Mammary epithelial cell (primary cell): ENCODE measurements at places on chromosomes 16 and 17. TPM values are rescaled to one million over a fixed set of nuclear protein-coding genes. Genes with fewer than 3 reads are reported as not detected.

DNA sequence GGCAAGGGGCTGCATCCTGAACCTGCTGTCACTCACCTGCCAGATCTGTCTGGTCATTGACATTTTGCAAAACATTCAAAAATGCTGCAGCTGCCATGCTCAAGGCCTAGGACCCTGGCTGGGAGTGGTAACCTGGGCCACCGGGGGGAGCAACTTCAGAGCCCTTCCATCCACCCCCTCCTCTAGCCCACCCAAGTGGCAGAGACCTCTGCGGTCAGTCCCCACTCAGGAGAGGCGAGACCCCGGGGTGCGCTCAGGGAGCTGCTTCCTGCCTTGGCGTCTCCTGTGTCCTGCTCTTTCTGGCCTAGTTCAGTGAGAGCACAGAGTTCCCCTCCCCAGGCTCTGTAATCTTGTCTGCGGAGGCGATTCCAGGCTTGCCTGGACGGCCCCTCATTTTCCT is 108.8 kb downstream of the CCDC182 start:
- no peak for DNase-seq

TMEM235 gene
- not detected for total RNA-seq

DNA sequence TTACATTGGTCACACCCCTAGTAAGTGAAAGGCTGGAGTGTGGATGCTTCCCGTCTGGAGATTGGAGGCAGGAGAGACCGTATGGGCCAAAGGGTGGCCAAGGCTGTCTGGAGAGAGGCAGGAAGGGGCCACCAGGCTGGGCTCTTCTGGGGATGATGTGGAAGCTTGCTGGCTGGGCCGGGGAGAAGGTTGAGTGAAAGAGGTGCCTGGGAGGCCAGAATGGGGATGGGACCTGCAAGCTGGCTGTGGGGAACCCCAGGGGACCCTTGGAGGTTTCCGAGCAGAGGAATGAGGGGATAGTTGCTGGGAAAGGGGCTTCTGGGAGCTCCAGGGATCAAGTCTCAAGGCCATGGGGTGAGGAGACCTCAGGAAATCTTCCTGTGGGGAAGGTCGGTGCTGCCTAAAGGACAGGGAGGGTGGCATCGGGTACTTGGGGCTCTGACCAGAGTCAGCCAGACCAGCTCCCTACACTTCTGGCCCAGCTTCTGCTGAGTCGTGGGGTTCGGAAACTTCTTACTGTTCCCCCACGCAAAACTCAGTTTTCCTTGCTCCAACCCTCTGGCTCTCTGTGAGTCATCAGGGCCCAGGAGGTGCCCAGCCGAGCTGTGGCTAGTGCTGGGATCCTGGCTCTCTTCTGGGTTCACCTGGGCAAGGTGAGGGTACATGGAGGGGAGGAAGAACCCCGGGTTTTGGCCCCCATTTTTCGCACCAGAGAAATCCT is 3.1 kb downstream of the MRC2 start:
- peak; percentile 29 for DNase-seq

DNA sequence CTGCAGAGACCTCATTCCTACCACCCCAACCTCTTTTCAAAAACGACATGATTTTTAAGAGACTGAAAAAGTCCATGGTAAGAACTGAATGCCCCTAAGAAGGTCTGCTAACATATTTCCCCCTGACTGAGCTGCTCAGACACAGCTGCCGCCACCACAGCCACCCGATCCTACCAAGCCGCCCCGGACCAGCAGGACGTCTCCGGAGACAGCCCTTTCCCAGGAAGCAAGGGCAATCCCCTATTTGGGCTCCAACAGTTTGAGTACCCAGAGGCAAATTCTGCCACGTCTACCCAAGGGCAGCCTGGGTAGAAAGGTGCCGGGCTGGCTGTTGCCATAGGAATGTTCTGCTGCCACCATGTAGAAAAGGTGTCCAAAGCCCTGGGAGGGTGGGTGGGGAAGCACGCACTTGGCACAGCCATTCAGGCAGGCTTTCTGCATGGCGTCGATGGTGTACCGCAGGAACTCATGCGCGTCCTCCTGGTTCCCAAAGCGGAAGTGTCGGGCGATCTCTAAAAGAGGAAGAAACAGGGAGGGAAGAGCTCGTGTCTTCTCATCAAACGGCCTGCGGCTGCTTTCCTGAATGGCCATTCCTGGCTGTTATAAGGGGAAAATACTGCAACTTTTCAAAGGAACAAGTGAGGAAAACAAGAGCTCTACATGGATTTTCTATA is 13.6 kb downstream of the USP36 start:
- DNase-seq, result no peak

GRCh38 chr16:88358023-88358420 is 24.7 kb upstream of the ZNF469 start:
- no peak for DNase-seq

GRCh38 chr16:85029408-85029784 is 1.8 kb downstream of the KIAA0513 start:
- DNase-seq, result peak; percentile 87

STH gene
- total RNA-seq, result not detected

DNA sequence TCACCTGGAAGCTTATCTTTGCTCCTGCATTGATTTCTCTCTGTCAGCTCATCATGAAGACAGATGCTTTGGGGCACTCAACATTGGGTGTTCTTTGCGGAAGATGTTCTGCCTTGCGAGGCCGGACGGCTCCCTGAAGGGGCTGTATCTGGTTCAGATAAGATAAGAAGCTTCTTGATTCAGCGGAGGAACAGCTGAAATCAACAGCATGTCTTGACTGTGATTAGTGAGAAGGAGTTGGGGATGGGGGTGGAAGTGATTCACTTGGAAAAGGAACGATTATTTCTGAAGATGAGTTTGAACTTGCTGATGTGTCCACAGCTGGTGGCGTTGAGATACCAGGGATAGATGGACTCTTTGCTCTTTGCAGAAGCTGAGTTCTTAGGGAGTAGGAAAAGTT is 126.9 kb upstream of the WSCD1 start:
- DNase-seq, result no peak

DNA sequence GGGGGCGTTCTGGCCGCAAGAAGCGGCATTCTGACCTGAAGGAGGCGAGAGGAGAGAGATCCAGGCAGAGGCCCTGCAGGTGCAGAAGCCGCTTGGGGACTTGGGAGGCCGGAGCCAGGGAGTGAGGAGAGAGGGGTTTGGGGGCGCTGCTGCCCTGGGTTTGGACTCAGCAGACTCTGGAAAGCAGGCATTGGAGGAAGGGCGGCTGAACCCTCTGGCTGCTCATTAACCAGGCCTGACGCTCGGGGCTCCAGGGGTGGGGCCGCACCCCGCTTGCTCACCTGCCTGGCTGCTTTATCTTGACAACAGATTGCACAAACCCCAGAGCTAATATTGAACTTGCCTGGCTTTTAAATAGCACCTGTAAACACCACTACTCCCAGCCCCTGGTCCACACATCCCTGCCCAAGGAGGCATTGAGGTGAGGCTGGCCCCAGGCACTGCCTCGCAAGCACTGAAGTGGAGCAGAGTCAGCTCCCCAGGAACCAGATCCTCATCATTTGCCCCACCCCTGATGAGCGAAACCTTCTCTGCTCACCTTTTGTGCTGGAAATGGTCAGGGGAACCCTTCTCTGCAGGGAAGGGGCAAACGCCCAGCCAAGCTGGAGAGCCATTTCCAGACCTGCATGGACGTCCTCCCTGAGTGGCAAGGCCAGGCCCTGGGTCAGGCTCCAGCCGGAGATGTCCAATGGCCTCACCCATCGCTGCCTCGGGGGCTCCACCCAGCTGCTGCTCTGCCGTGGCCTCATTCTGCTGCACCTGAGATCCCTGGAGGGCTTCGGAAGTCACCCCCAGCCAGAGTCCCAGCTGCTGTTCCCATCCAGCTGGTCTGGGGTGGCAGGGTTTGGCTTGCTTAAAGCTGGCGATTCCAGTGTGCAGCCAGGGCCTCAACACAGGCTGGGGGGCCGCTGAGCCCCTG is 190.2 kb upstream of the GSE1 start:
- no peak for DNase-seq

DNA sequence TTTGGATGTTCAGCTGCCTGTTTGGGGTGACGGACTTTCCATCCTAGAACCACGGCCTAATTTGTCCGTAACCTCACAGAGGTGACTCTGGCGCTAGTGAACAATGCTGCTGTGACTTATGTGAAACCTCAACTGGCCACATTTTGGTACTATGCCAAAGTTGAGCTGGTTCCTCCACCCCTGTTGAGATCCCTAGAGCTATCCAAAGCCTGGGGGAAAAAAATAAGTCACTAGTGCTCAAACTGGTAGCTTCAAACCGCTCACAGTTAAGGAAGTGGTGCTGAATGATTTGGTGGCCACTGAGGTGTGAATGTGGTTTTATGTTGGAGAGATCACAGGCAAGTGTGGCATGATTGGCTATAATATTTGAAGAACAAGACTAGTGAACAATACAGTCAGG is 11.3 kb upstream of the TUBG2 start:
- DNase-seq, result no peak

DNA sequence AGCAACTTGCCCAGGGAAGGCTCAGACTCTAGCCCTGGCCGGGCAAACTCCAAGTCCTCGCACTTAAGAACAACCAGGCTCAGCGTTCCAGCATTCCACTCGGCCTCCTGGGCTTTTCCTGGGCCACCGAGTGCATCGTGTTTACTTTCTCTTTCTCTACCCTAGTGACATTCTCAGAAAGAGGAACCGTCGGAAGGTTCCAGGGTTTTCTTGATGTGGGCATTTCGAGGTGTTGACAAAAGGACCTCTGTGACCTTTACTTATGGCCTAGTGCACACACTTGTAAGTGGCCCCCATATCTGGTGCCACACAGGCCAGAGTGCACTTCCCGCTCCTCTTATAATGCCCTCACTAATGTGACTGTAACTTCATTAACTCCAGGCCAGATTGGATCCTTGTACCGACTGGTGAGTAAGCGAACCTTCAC is 3.1 kb upstream of the BANP start:
- DNase-seq, result no peak

- no peak for DNase-seq
Measured at GRCh38 chr16:79164388-79164995, 436.0 kb downstream of the MAF start.

DNA sequence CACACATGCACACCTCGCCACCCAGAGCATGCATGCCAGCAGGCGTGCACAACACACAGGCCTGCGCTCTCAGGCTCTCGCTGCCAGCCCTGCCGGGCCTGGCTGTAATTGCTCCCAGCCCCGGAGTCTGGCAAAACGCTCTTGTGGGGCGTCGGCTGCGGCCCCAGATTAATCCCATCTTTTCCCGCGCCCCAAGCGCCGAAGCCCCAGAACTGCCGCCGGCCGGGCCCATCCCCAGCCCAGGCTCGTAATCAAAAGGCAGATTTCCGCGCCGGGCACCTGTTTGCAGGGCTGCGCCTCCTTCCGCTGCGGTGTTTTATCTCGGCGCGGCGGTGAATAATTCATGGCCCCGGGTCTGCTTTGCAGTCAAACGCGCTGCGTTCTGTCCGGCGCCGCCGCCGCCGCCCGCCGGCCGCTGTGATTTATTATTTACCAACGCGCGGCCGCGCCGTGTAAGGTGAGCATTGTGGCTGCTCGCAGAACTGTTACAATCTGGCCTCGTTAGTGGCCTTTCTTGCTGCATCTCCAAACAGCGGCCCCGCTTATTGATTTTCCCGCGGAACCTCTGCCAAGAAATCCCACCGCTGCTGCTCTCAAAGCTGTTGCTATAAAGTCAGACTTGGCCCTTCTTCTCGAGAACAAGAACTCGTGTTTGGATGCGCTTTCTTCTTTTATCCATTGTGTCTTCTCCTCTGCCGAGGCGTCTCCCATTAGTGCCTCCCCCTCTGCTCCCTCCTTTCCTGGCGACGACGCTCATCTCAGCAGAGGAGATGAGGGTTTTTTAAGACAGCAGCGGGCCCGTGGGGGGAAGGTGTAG is 126.1 kb downstream of the IRX5 start:
- no peak for DNase-seq

- DNase-seq, result peak; percentile 84
Measured at GRCh38 chr16:29784157-29784556, 6.1 kb downstream of the ZG16 start.

CMC2 gene
- total RNA-seq, result 30.5 TPM

ITGB4 gene
- total RNA-seq, result 2,618 TPM

ATP2A3 gene
- not detected for total RNA-seq

SYCE1L gene
- total RNA-seq, result 10.6 and 16.4 TPM in 2 replicates

DNA sequence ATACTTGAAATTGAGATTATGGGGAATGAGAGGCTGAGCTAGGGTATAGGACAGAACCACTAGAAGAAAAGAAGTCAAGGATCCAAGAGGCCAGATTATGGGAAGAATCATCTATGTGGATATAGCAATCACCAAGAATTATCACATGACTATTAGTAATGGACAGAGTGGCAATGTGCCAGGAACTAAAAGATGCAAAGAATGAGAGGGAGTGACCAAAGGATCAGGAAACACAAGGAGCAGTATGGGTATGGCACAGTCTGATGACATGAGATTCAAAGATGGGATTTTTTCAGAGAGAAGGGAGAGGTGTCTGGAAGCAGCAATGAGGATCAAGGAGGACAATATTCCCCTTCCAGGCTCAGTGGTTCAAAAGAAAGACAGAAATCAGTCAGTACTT is 212.2 kb downstream of the AATF start:
- DNase-seq, result peak; percentile 70

- DNase-seq, result no peak
Measured at GRCh38 chr17:15492791-15493692, 25.6 kb upstream of the CDRT4 start.

DNA sequence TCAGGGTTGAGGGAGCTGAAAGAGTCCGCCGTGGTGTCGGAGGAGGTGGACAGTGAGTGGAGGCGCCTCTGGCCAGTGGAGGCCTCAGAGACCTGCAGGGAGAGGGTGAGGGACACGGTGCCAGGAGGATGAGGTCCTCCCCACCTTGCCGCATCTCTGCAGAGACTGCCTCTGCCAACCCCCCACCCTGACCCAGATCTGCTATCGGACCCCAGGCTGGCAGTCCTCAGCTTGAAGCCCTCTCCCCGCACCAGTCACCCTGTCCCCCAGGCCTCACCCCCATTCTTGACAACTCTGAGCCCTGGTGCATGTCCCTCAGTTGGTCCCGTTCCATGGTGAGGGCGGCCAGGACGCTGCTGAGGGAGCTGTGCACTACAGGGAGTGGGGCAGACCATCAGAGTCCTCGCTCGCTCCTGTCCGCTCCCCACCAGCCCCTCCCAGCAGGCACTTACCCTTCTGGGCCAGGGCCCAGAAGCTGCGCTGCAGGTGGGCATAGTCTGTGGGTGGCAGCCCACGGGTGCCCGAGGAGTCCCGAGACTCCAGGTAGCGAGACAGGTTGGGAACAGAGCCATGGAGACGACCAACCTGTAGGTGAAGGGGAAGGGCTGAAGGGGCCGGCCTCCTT is 5.4 kb downstream of the OSBPL7 start:
- DNase-seq, result no peak

GRCh38 chr17:14471052-14471451 is 170.2 kb downstream of the HS3ST3B1 start:
- DNase-seq, result peak; percentile 21
